ENCODE measurements at places on chromosomes 1 and 21. TPM values are rescaled to one million over a fixed set of nuclear protein-coding genes. Genes with fewer than 3 reads are reported as not detected.

DNA sequence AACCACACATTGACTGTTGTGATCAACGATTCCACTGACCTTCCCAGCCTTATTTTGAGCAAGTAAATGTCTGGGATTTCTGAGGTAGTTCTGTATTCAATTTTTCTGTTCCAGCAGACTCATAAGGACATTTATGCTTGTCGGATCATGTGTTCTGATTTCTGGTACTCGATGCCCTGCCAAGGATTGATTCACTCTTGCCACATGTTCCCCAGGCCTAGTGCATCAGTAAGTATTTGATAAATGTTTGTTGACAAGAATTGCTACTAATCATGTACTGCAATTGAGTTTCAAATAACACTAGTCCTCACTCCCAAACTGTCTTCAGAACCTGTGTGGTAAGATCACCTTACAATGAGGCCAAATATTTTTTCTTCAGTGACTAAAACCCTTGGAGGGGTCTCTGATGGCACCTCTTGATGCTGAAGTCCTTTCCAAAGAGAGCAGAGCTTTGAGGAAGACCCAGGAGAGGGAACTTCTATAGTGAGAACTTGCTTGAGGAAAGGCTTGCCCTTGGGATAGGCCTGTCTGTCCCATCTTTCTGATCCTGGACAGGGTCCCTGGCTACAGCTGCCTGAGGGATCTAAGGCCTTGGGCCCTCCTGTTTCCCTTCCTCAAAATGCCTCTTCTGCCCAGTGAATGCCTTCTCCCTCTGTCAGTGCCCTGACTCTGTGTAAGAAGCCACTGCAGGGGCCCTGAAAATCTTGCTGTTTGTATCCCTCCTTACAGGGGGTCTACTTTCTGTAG lies 115.8 kb upstream of the FAM78B start:
- no peak for DNase-seq

SPTA1 gene
- 3.1 TPM for total RNA-seq

DNA sequence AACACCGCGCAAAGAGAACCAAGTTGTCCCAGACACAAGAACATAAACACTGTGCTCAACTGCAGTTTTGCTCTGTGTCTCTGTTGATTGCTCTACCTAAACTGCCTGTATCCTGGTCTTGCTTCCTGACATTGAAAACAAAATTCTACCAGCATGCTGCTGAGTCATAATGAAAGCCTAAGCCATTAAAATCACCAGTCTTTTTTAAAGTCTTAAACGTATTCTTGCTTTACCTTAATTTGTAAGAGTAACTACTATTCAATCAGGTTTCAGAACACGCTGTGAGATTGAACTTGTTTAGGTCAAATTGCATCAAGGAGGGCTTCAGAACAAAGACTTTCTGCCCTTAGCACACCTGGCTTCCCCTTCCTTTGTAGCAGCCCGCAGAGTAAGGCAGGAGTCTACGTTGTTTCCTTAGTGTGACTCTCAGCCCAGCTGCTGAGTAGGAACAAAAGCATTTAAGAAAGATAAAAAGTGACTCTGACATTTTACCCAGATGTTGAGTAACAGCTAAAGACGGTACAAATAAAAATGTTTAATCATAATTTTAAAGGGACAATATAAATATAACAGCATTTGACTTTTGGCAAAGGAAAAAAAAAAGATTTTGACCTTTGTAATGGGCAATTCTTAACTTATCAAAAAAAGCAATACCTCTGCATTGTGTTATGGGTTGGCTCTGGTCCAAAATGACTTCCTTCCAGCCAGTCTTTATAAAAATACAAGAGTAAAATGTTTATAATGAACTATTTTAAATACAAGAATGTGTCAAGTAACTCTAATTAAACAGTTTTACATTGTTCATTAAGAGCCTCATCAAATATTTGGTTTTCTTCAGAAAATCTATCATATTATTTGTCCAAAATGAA lies 186.9 kb upstream of the ADGRL4 start:
- DNase-seq: peak; percentile 96

DNA sequence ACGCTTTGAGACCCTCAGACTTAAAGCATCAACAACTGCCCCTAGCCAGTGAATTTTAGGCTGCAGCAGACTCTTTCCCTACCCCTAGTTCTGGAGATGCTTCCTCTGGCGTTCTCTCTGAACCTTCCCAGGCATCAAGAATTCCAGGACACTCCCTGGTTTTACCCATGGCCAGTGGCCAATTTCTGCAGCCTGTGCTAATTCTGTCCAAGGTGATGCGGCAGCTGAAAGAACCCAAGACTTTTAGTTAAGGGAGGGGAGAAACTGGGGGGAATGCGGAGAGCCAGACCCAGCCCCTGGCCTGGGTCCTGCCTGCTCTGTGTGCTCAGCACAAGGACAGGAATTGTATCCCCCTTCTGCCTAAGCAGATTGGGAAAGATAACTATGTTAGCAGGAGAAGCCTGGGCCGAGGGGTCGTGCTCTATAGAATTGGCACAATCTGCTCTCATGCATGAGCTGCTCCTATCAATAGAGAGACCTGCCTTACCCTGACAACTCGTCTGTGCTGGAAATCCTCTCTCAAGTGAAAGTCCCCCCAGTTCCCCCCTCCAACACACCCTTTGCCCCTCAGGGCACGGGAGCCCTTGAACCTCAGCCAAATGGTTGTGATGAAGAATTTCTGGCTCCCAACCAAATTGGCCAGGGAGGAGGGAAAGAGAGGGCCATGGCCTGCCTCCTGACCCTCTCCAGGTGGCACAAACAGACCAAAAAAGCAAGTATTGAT lies 5.4 kb upstream of the GJA8 start:
- no peak for DNase-seq

DNA sequence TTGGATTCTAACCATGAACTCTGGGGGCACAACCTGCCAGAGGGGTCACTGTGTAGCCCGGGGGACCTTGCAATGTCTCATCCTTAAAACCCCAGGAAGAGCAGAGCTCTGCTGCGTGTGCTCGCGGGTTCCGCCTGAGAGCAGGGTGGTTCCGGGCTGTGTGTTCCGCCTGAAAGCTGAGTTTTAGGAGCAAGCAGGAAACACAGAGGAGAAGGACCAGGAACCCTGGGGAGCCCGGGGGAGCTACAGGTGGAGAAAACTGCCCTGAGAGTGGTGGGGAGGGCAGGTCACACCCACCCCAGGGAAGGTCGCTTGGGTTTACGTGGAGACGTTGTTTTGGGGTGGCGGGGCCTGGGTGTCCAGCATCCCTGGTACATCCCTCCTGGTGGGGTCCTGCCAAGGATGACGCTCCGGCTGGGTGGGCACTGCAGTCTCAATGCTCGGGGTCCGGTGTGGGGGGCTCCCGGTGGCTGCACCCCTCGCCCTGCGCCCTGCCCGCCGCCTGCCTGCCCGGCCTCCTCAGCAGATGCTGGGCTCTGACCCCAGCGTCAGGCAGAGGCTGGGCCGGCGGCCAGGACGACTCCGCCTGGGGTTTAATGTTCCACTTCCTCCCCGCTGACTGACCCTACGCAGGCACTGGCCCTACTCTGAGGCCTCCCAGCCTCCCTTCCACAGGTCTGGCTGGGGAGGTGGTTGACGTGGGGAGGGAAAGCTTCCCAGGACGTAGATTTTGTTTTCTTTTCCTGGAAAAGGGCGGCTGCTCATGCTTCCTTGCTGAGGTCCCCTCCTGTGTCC lies 17.3 kb upstream of the C1orf159 start:
- DNase-seq: peak; percentile 32

PIGR gene
- total RNA-seq: under 0.01 TPM

- no peak for DNase-seq
Measured at GRCh38 chr1:40939320-40940059, 40.0 kb upstream of the CTPS1 start.

DNA sequence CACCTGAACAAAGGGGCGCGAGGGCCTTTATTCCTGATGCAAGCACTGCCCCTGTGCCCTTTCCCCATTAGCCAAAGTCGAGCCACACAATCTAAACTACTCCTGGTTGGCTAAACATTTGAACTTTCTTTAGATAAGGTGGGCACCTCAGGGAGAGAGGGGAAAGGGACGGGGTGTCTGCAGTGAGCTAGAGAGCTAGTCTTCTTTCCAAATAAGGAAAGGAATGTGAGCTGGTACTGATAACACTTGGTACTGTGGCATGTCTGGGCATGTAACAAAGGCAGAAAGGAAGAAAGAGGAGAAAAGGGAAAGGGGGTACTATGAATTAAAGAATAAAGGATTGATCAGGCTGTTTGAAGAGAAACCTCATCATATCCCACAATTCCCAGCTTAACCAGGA lies 62.8 kb downstream of the OVGP1 start:
- no peak for DNase-seq

DNA sequence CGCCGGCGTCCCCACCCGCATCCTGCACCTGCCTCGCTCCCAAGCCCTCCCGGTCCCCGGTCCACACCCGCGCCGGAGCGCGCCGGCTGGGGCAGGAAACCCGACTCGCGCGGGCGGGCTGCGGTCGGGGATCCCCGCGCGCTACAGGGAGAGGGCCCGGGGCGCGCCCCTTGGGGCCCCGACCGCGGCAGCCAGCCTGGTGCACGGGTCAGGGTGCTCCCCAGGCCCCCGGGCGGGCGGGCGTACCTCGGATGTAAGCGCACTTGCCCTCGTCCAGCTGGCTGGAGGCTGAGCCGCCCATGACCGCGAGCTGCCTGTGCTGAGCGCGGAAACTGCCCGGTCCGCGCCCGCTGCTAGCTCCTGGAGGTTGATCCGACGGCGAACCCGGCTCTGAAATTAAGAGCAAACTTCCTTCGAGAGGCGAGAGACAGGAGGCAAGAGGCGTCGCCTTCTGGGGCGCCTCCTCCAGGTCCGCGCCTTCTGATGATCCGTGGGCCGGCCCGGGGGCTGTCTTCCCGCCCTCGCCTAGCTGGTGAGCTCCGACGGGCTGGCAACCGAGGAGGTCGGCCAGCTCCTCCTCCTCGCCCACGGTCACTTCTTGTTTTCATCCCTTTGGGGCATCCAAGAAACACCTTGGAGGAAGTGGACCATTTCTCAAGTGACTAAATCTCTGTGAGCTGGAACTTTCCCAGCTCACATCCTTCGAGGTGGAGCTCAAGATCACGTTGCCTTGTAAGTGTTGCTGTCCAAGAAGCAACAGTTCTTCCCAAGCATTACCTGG lies at the start of gene NIBAN1:
Gene NIBAN1, minus strand, starts transcription at position 453 of the 781 bp plus-strand sequence. Its CDS starts 152 bp downstream, at position 301.
- peak; percentile 28 for DNase-seq

TNFRSF8 gene
- 0.33 TPM for total RNA-seq

ETV3L gene
- not detected for total RNA-seq

DNA sequence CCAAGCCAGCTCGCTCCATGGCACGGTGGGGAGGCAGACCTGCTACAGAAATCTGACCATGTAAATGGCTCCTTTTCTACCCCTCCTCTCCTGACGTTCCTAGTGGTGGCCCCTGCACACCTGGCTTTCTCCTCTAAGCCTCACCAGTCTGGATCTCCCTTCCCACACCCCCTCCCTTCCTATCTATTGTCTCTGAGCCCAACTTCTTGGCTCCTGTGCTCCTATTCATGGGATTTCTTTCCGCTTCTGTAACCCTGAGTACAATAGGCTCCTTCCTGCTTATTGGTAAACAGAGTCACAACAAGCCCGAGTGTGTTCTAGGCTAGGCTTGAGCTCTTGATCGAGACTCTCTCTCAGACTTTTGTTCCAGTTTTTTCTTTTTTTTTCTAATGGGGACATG lies 17.6 kb downstream of the OPTC start:
- peak; percentile 91 for DNase-seq
